ENCODE measurements at places on chromosomes 4 and X.

- DNase-seq: no peak
Observed at GRCh38 chr4:82818664-82819662, 20.4 kb upstream of the SCD5 start.

GRCh38 chr4:38675146-38676121, 11.4 kb downstream of the KLF3 start:
- peak; percentile 70 for DNase-seq

GRCh38 chrX:48590203-48591103, 6.8 kb upstream of the WDR13 start:
- no peak for DNase-seq

DNA sequence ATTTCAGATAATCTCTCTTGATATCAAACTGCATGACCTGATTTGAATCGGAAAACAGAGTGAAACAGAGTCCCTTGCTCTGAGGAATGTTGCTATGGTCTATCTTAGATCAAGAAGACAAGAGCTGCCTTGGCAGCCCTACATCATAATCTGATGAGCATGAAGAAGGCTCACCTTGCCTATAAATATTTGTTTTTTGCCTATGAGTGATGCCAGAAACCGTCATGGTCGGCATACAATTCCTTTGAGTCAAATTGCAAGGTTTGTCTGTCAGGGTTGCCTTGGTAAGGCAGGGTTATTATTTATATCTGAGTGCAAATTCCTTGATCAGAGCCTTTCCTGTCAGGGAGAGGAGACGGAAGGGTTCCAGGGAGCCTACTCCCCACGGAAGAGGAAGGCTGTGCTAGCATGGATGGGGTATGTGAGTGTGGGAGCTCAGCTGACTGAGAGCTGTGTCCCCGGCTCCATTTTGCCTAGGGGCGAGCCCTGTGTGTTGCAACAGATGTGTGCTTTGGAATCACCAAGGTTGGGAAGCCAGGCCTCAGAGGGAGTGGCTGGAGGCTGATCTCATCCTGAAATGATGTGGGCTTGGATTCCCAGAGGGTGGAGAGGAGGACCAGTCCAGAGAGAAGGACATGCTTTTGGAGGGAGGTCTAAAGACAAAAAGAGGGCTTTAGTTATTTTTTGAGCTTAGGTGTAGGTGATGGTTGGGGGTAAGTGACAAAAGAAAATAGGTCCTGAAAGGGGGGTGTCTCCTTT, 43.6 kb downstream of the RTL9 start:
- no peak for DNase-seq

DNA sequence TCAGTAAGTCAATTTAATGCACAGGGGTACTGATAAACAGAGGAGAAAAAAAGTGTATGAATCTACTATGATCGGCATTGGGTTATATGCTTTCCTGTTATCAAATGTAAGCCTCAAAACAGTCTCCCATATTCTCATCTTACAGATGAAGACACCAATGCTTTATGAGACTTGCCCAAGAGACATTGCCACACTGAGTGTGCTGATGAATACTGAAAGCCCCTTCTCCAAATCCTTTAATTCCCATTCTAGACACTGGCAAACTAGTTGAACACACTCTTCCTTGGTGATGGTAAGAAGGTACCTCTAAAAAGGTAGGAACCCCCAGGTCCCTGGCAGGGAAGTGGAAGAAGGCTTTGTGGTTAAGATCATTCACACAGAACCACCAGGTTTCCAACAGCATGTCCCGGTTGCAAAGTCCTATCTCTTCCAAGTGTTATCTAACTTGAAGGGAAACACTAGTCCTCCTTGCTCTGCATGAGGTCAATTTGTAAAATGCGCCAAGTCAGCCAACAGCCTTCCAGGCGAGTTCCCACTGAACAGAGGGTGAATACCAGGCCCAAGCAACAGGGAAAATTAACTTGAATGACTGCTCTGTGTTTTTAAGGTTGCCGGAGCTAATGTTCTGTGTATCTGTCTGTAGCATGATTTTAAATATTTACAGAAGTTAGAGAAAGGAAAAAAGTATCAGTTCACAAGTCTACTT, 5.1 kb downstream of the SETD7 start:
- no peak for DNase-seq

- no peak for DNase-seq
Observed at GRCh38 chr4:77605210-77605902, at the start of gene CXCL13. Gene CXCL13 (plus strand): TSS chr4:77605820. CDS start chr4:77605866, 46 bp downstream.
